CD4-positive, alpha-beta memory T cell (primary cell): ENCODE measurements at places on chromosomes 3 and 15. TPM values are rescaled to one million over a fixed set of nuclear protein-coding genes. Genes with fewer than 3 reads are reported as not detected.

DNA sequence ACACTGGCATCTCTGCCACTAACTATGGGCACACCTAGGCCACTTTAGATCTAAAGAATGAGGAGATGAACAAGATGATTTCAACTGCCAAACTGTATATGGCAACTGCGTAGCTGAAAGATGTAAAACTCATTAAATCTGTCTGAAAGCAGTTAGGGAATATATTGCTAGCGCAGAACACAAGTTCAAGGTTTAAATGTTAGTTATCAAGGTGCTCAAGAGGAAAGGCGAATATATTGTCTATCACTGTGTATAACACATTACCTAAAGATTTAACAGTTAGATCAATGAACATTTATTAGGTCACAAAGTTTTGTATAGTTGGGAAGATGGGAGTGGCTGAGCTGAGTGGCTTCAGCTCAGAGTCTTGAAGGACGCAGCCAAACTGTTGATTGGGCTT lies 33.9 kb upstream of the PSMD6 start:
- H3K4me1 ChIP-seq: no peaks in the 10 kb centered on the region
- no peaks in the 10 kb centered on the region for H3K27me3 ChIP-seq

GRCh38 chr3:9508781-9509180 lies 44.8 kb downstream of the LHFPL4 start:
- H3K4me3 ChIP-seq: no peak overlapping the region
- H3K4me1 ChIP-seq: no peaks in the 10 kb centered on the region
- no peaks in the 10 kb centered on the region for H3K36me3 ChIP-seq
- H3K27me3 ChIP-seq: no peaks in the 10 kb centered on the region

DNAH12 gene
- 0.11 TPM for total RNA-seq

DNA sequence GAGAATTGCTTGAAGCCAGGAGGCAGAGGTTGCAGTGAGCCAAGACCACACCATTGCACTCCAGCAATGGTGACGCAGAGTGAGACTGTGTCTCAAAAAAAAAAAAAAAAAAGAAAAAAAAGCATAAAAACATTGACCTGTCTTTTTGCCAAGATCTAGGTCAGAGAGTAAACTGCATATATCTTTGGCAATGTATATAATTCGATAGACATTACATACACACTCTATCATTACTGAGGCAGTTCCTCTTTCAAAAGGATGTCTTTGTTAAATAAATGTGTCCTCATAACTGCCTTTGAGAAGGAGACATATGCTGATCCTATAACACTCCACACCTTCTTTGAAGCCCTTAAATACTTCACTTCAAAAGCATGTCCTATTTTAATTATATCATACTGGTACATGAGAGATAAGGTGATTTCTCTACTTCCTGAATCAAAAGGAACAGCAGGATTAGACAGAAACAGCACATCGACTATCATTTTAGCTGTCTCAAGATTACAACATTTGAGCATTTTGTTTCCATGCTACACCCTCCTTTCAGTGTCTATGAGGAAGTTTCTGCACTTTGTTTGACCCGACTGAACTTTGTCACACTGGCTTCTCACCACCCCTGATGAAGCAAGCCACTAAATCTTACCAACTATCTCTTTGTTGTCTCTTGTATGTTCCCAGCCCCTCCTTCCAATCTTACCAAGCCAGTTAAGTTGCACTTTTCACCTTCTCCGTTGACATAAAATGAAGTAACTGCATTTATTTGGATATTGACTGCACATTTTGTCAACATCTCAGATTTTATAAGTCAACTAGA lies 335.8 kb downstream of the MECOM start:
- no peak overlapping the region for H3K27ac ChIP-seq
- no peak overlapping the region for H3K4me3 ChIP-seq
- H3K4me1 ChIP-seq: no peaks in the 10 kb centered on the region
- no peak for DNase-seq
- H3K27me3 ChIP-seq: no peaks in the 10 kb centered on the region
- H3K36me3 ChIP-seq: no peaks in the 10 kb centered on the region

DNA sequence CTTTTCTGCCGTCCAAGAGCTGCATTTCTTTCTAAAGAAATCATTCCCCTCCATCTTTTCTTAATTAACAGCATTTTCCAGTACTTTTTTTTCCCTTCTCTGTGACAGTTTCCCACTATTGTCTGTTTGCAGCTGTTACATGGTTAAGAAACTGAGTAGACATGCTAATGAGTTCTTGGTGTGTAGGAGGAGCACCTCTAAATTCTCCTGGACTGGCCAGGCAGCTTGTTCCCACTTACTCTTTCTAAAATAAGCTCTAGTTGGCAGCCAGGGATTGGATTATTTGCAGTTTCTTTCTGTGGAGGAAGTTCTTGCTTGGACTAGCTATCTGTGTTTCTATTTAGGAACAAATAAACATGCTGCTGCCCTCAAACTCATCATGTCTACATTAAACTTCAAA lies 235.1 kb upstream of the GAP43 start:
- no peaks in the 10 kb centered on the region for H3K27me3 ChIP-seq
- no peak overlapping the region for H3K4me3 ChIP-seq
- H3K27ac ChIP-seq: no peak overlapping the region
- no peak for DNase-seq
- H3K36me3 ChIP-seq: no peaks in the 10 kb centered on the region
- H3K4me1 ChIP-seq: no peaks in the 10 kb centered on the region

MRAS gene
- 1.3 TPM for total RNA-seq

CTXND1 gene
- total RNA-seq: not detected

SLC6A20 gene
- total RNA-seq: not detected

GRCh38 chr3:177733936-177734335 lies 536.7 kb upstream of the TBL1XR1 start:
- no peak overlapping the region for H3K4me3 ChIP-seq
- no peak overlapping the region for H3K27ac ChIP-seq
- peaks cover 4% of the 10 kb centered on the region for H3K27me3 ChIP-seq
- H3K4me1 ChIP-seq: no peaks in the 10 kb centered on the region

UROC1 gene
- not detected for total RNA-seq

DNA sequence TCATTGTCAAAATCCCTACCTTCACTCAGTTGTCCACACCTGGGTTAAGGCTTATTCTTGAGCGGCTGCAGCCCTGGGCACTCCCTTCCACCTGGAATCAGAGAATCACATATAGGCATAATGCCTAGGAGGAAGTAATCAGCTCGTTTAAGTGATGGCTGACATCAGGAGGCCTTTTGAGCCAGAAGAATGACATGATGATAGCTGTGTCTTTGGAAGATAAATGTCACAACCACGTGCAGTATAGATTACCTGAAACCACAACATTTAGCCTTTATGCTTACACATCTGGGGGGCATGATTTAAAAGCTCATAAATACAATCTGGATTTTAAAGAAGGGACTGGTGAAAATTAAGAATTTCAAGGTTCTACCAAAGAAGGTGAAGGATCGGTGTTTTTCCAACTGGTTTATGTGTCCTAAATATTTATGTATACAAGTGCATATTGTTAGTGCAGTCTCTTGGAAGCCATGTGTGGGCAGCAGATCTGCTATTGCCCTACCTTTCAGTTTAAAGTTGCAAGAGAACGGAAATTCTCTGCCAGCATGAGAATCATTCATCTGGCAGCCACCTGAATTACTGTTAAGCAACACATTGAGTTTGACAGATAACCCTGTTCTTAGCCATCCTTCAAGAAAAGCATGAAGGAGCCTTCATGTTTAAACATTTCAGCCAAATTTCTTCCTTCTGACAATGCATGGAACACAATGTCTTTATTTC lies 163.4 kb upstream of the NR2E3 start:
- H3K27ac ChIP-seq: no peak overlapping the region
- no peaks in the 10 kb centered on the region for H3K36me3 ChIP-seq
- H3K4me1 ChIP-seq: no peaks in the 10 kb centered on the region
- no peaks in the 10 kb centered on the region for H3K27me3 ChIP-seq
- no peak for DNase-seq
- H3K4me3 ChIP-seq: no peak overlapping the region

CLDN11 gene
- total RNA-seq: 0.32 TPM

DNA sequence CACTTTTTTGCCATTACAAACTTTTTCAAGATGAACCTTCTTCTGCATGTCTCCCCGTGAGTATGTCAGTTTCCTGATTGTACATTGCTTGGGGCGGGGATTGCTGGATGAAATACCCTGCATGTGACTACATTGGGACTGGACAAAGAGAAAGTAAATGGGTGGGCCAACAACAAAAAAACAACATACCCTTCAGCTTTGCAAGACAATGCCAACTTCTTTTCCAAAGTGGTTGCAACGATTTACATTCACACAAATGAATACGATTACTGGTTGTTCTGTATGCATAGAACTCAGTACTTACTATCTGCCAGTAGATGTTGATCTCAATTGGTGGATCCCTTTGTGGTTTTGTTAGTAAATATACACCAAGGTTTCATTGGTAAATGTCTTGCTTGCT lies 908.4 kb downstream of the AGBL1 start:
- H3K36me3 ChIP-seq: no peaks in the 10 kb centered on the region
- H3K27ac ChIP-seq: no peak overlapping the region
- DNase-seq: no peak
- no peak overlapping the region for H3K4me3 ChIP-seq
- H3K27me3 ChIP-seq: no peaks in the 10 kb centered on the region
